NCI-H446 (cell line): ENCODE measurements at places on chromosomes 1 and 21.
A peak's percentile ranks its signal among the peaks of the same experiment; 100 is the strongest.

GRCh38 chr1:39462074-39462473 is 29.4 kb upstream of the BMP8A start:
- no peak for DNase-seq

DNA sequence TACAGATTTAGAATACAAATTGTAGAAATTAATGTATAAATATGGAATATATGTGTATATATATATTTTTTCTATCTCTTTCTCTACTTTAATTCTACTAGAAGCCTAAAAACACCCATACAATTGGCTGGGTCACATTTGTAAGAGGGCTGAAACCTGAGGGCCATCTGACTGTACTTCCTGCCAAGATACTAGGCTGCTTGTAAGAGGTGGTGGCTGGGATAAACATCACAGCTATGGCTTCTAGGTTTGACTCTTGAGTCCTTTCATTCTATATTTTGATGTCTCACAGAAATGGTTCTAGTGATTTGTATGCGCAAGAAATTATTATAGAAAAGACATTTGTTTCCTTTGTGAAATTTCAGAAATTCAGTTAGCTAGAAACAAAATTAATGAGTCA is 1155.2 kb upstream of the B3GALT2 start:
- DNase-seq, result peak; percentile 43

DNA sequence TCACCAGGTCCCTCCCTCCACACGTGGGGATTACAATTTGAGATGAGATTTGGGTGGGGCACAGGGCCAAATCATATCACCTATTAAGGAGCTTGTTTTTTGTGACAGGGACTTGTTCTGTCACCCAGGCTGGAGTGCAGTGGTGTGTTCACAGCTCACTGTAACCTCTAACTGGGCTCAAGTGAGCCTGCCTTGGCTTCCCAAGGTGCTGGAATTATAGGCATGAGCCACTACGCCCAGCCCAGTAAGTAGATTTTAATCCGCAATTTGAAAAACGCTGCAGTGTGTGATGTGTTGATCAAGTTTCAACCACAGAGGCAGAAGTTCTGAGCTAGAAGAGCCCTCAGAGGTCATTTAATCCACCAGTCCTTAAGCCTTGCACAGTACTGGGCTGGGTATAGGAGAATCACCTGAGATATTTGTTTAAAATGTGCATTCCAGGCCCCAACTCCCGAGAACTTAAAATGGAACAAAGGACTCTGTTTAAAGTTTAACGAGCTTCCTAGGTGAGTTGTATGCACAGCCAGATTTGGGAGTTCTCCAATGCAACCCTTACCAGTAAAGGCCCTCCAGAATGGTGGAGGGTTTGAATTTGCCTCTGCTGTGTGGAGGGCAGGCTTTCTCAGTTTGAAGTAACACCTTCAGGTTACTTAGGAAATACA is 13.4 kb downstream of the RPL11 start:
- DNase-seq, result no peak

DNA sequence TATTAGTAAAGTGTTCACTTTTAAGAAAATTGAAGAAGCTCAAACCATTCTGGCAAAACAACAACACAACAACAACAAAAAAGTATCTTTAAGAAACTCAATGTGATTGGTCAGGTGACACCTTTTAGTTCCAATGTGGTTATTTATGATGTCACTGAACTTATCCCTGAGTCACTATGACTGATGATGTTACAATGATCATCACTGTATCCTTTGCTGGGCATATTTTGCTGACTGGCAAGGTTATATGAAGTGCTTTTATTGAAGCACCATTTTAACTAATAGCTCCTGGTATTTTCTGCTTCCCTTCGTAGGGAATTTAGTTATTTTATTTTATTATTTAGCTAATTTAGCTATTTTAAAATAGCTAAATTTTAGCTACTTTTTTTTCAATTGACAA is at the start of gene TEX50:
Gene TEX50, plus strand, starts transcription at position 223 of the 400 bp plus-strand sequence. CDS start 184 bp downstream, outside the sequence.
- DNase-seq, result no peak

DNA sequence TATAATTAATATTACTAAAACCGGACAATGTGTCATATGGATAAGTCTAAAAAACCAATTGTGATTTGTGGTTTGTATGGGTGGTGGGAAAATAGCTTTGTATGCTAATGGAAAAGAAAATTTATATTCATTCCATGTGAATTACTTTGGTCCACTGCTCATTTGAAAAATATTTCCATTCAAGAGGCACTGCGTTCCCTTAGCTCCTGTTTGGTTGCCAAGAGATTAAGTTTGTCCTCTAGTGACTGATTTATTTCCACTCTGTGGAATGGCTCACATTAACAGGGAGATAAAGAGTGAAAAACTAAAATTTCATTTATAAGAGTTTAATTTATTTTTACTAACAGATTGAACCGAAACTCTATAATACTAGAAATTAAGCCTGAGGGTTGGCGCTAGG is 744.1 kb upstream of the CHRM3 start:
- no peak for DNase-seq

DNA sequence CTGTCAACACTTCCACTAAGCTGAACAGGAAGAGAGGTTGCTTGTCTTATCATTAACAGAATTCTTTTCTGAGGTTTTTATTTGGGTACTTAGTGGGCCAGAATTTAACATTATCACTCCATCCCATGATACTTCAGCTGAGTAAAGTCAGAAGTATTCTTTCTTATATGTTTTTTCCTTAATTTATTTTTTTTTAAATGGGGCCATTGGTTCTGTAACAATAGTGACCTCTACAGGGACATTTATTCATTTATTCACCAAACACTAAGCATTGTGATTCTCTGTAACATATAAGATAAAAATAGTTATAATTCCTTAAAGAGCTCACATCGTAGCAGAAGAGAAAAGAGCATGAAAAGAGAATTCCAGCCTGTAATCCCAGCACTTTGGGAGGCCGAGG is 9.8 kb downstream of the GREM2 start:
- DNase-seq, result no peak

GRCh38 chr1:165898837-165899236 is 71.4 kb downstream of the UCK2 start:
- no peak for DNase-seq

DNA sequence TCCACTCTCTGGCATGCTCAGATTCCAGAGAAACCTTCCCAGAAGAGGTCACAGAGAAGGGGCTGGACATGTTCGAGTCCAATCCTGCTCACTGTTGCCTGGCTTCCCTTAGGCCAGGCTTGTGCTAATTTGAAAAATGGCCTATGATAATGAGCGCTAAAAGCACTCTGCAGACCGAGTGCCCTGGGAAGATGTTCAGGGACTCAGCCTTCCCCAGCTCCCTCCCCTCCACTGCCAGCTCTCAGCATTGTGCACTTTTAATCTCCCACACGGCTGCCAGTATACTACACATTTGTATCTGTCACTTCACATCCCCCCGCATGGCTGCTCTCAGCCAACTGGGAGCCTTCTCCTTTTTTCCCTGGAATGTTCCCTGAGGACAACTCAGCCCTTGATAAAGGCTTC is 24.1 kb downstream of the FAM163A start:
- DNase-seq, result no peak

DNA sequence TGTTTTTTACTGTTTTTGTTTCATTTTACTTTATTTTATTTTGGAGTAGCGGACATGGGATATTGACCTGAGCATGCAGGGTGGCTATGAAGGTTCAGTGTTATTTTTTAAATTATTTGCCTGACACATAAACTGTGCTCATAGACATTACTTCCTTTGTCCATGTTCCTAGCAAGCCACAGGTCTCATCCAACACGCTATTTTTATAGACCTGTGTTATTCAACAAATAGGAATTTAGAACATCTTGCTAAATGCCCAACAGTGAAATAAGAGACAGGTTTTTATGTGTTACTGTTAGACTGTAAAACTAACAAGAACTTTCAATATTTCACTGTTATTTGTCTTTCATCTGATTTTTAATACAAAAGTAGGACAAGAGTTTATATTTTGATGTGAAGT is 756.4 kb downstream of the KCNT2 start:
- no peak for DNase-seq

DNA sequence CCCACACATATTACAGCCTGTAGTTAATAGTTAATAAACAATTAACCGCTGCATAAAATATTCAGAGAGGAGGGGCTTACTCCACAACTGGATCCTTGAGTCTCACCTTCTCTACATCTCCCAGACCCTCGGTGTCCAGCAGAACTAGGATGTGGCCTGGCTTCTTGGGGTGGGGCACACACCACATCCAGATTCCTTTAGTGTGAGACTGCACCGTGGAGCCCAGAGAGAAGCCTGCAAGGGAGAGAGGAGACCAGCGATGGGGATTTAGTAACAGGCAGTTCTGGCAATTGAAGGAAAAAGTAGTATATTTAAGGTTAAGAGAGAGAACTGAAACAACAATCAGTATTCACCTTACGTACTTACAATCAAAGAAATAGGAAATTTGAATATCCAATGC is 4.9 kb downstream of the GBP1 start:
- no peak for DNase-seq

- no peak for DNase-seq
Observed at GRCh38 chr1:100440075-100440809, 87.9 kb downstream of the CDC14A start.

GRCh38 chr1:151859891-151860293 is 6.4 kb upstream of the THEM5 start:
- no peak for DNase-seq

DNA sequence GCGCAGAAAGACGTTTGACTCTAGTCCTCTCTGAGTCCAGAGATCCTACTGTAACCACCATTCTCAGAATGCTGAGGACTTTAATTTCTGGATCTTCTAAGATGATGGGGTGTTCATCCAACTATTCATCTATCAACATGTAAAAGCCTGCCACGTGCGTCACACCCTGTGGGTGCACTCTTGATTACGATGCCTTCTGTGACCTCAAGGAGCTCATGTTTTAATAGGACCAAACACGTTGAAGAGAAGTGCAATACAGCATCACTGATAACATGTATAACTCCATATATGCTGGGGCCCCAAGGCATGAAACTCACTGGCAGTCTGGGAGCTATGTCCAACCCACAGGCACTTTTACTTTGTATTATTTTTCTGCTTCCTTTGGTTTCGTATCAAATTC is 19.0 kb downstream of the KIAA0040 start:
- no peak for DNase-seq

- no peak for DNase-seq
Observed at GRCh38 chr1:91161749-91162148, 139.9 kb upstream of the ZNF644 start.

DNA sequence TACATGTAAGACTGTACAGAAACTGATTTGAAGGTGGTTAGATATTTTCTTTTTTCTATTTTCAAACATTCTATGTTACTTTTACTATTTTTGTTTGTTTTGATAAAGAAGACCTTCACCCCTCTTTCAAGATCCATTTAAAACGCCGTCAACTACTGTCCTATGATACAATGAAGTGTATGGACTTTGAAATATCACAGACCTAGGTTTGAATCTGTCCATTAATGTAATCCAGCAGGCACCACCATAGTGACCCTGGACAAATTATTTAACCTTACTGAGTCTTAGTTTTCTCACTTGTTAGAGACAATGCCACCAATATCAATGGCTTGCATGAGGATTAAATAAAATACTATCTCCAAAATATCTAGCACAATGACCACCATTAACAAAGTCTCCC is 2.0 kb downstream of the FRRS1 start:
- no peak for DNase-seq

GRCh38 chr1:19644395-19644680 is 227 bp downstream of the NBL1 start:
- no peak for DNase-seq

DNA sequence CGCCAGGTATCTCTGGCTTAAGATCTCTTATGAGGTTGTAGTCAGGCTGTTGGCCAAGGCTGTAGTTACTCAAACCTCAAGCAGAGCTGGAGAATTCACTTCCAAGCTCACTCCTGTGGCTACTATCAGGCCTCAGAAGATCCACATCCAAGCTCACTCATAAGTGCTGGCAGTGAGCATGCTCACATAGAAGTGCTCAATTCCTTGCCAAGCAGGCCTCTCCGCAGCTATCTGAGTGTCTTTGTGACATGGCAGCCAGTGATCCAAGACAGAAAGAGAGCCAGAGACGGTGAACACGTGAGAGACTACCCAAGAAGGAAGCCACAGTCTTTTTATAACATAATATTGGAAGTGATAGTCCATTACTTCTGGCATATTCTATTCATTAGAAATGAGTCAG is 278.2 kb downstream of the PAPPA2 start:
- DNase-seq, result no peak

GRCh38 chr1:6105763-6106162 is 60.1 kb downstream of the KCNAB2 start:
- no peak for DNase-seq

DNA sequence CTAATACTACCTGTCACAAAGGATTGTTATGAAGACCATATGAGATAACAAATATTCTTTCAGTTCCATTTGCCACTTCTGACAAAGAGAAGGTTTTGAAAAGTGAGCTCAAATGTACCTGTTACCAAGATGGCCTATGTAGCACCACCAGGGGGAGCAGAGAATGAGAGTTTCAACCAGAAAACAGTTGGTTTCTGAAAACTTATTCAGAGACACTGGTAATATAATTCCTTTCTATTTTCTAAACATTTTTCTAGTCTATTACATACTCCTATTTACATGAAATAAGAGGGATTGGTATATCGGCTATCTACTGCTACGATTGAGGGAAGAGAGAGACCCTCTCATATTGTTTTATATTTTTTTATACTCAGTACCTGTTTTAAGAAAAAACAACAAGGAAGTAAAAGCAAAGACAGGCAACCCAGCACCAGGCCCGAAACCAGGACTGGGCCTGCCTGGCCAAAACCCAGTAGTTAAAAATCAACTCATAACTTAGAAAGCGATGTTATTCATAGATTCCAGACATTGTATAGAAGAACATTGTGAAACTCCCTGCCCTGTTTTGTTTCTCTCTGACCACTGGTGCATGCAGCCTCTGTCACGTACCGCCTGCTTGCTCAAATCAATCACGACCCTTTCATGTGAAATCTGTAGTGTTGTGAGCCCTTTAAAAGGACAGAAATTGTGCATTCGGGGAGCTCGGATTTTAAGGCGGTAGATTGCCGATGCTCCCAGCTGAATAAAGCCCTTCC is 48.3 kb downstream of the IL23R start:
- peak; percentile 17 for DNase-seq

DNA sequence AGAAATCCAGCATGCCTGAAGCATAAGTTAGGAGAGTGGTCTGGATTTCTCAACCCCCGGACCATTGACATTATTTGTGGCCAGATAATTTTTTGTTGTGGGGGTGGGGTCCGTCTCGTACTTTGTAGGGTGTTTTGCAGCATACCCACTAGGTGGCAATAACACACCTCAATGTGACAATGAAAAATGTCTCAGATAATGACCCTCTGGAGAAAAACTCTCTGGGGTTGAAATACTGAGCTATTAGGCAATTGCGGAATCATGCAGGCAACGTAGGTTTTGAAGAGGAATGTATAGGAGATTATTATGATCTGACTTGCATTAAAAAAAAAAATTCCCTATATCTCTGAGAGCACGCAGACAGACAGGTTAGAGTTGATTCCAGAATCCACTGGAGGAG is 25.3 kb upstream of the RRP15 start:
- DNase-seq, result no peak

GRCh38 chr1:229716704-229717103 is 90.7 kb downstream of the URB2 start:
- DNase-seq, result no peak

GRCh38 chr1:116508984-116509980 is 61.5 kb downstream of the CD58 start:
- DNase-seq, result no peak
